ENCODE measurements at places on chromosomes 6 and 20. TPM values are rescaled to one million over a fixed set of nuclear protein-coding genes. Genes with fewer than 3 reads are reported as not detected.

GRCh38 chr20:25254986-25255680, 7.2 kb downstream of the PYGB start:
- H3K4me1 ChIP-seq: peaks cover 7% of the 10 kb centered on the region
- no peaks in the 10 kb centered on the region for H3K27me3 ChIP-seq
- peaks cover 15% of the 10 kb centered on the region for H3K36me3 ChIP-seq
- DNase-seq: no peak
- H3K27ac ChIP-seq: peak overlapping the region; percentile 87

GRCh38 chr6:27631609-27631916, 158.7 kb upstream of the ZNF184 start:
- no peaks in the 10 kb centered on the region for H3K36me3 ChIP-seq
- DNase-seq: no peak
- H3K27ac ChIP-seq: no peak overlapping the region
- H3K4me1 ChIP-seq: no peaks in the 10 kb centered on the region
- peaks cover 6% of the 10 kb centered on the region for H3K27me3 ChIP-seq

GRCh38 chr20:11214256-11214840, 540.5 kb upstream of the JAG1 start:
- H3K36me3 ChIP-seq: no peaks in the 10 kb centered on the region
- H3K27me3 ChIP-seq: no peaks in the 10 kb centered on the region
- H3K27ac ChIP-seq: no peak overlapping the region
- H3K4me1 ChIP-seq: peaks cover 23% of the 10 kb centered on the region
- no peak for DNase-seq

Gene OLIG3
- total RNA-seq: not detected

GRCh38 chr6:147990159-147990558, 352.5 kb upstream of the SASH1 start:
- H3K27ac ChIP-seq: no peak overlapping the region
- H3K4me1 ChIP-seq: no peaks in the 10 kb centered on the region
- no peak overlapping the region for H3K4me3 ChIP-seq
- no peaks in the 10 kb centered on the region for H3K36me3 ChIP-seq

Gene VGLL2
- not detected for total RNA-seq

- no peaks in the 10 kb centered on the region for H3K36me3 ChIP-seq
- H3K27ac ChIP-seq: no peak overlapping the region
- peaks cover 7% of the 10 kb centered on the region for H3K4me1 ChIP-seq
- no peaks in the 10 kb centered on the region for H3K27me3 ChIP-seq
- no peak overlapping the region for H3K4me3 ChIP-seq
- DNase-seq: no peak
Observed at GRCh38 chr6:132063738-132064137, 112.6 kb upstream of the CCN2 start.

- DNase-seq: no peak
- no peaks in the 10 kb centered on the region for H3K36me3 ChIP-seq
- H3K27me3 ChIP-seq: no peaks in the 10 kb centered on the region
Observed at GRCh38 chr6:107730683-107731314, 93.3 kb downstream of the SCML4 start.

DNA sequence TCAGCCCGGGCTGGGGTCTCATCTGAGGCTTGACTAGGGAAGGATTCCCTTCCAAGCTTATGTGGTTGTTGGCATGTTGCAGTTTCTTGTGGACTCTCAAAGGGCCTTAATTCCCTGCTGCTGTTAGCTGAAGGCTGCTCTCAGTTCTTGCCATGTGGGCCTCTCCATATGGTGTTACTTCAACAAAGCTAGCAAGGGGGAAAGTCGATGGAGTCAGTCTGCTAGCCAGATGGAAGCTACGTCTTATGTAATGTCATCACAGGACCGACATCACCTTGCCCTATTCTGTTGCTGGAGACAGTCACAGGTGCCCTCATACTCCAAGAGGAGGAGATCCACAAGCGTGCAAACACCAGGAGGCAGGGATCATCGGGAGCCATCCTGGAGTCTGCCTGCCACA, 43.3 kb upstream of the ARMC2 start:
- H3K27me3 ChIP-seq: no peaks in the 10 kb centered on the region
- no peak overlapping the region for H3K4me3 ChIP-seq
- H3K36me3 ChIP-seq: no peaks in the 10 kb centered on the region
- H3K27ac ChIP-seq: no peak overlapping the region
- no peak for DNase-seq
- H3K4me1 ChIP-seq: peaks cover 2% of the 10 kb centered on the region

Gene SLC22A16
- total RNA-seq: 1.3 TPM

DNA sequence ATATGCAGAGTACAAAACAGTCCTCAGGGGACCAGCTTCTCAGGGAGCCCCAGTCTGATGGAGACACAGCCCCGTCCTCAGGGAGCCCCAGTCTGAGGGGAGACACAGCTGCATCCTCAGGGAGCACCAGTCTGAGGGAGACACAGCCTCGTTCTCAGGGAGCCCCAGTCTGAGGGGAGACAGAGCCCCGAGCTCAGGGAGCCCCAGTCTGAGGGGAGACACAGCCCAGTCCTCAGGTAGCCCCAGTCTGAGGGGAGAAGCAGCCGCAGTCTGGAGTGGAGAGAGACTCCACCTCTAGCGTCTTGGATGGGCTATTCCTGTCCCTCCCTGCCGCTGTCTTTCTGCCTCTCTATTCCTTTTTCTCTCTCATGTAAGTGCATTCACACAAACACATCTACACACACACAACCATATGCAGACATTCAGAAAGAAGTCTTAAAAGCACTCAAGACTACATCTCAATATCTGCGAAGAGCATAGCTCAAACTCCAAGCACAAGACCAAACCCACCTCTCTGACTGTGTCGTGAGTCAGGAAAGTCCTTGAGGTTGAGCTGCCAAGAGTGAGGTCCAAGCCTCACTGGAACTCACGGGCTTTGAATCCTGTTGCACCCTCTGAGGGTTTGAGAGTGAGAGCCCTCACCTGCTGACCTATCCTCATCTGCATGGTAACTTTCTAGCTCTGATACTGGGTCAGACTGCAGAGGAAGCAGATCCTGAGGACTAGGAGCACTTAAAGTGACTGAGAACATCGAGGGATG, 53.1 kb upstream of the SAYSD1 start:
- H3K36me3 ChIP-seq: no peaks in the 10 kb centered on the region
- no peak for DNase-seq
- H3K4me1 ChIP-seq: peaks cover 8% of the 10 kb centered on the region
- H3K4me3 ChIP-seq: no peak overlapping the region
- no peak overlapping the region for H3K27ac ChIP-seq
- H3K27me3 ChIP-seq: no peaks in the 10 kb centered on the region

Gene AP5S1
- 20.7 TPM for total RNA-seq

- no peaks in the 10 kb centered on the region for H3K27me3 ChIP-seq
- no peaks in the 10 kb centered on the region for H3K4me1 ChIP-seq
- H3K27ac ChIP-seq: peak overlapping the region; percentile 84
- H3K36me3 ChIP-seq: no peaks in the 10 kb centered on the region
Observed at GRCh38 chr20:45344168-45344860, 3.9 kb downstream of the SDC4 start.

DNA sequence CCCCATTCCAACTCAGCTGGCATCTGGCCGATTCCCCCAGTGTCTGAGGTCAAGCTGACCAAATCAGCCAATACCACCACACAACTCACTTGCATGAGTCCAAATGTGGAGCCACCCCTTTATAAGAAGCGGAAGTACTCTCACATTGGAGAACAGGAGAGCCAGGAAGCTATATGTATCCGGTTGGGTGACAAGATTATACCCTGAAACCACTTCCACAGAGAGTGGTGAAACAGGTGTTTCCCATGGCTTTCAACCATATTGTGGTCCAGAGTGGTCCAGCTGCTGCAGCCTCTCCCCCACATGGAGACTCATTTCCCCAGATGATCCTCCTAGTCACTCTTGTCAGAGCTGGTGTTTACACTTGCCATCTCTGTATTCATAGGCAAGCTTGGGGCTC, 24.0 kb upstream of the SERINC1 start:
- no peaks in the 10 kb centered on the region for H3K4me1 ChIP-seq
- DNase-seq: no peak
- H3K36me3 ChIP-seq: no peaks in the 10 kb centered on the region
- no peak overlapping the region for H3K27ac ChIP-seq
- no peaks in the 10 kb centered on the region for H3K27me3 ChIP-seq

- DNase-seq: no peak
- H3K27ac ChIP-seq: no peak overlapping the region
- H3K4me1 ChIP-seq: no peaks in the 10 kb centered on the region
- no peaks in the 10 kb centered on the region for H3K36me3 ChIP-seq
- no peaks in the 10 kb centered on the region for H3K27me3 ChIP-seq
Observed at GRCh38 chr6:14509120-14509519, 391.5 kb downstream of the CD83 start.

Gene GLP1R
- 0.18 TPM for total RNA-seq

Gene MMP24
- total RNA-seq: 10.1 TPM

DNA sequence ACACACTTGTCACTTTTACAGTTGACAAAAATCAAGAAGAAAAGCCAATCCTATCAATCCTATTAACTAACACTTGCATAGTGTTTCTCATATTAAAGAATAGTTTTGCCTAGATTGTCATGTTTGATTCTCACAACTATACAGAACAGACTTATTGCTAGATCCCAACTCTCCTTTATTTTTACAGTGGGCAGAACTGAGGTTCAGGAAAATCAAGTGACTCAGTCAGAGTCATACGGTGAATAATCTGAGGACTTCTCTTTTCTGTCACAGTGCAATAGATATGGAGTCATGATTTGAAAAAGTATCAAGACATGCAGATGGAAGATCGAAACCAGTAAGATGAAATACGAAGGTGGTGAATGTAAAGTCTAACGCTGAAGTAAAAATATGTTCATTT, 195.1 kb upstream of the CITED2 start:
- no peak overlapping the region for H3K4me3 ChIP-seq
- H3K36me3 ChIP-seq: no peaks in the 10 kb centered on the region
- no peaks in the 10 kb centered on the region for H3K27me3 ChIP-seq
- H3K4me1 ChIP-seq: no peaks in the 10 kb centered on the region
- no peak overlapping the region for H3K27ac ChIP-seq

GRCh38 chr6:32980488-32981038, 12.2 kb downstream of the BRD2 start:
- H3K27me3 ChIP-seq: no peaks in the 10 kb centered on the region
- no peak for DNase-seq
- H3K27ac ChIP-seq: no peak overlapping the region
- peaks cover 56% of the 10 kb centered on the region for H3K36me3 ChIP-seq

Gene RAET1L
- total RNA-seq: not detected

- DNase-seq: no peak
- no peaks in the 10 kb centered on the region for H3K36me3 ChIP-seq
- H3K4me3 ChIP-seq: no peak overlapping the region
Observed at GRCh38 chr6:105898286-105898685, 187.8 kb upstream of the PRDM1 start.

- H3K27me3 ChIP-seq: no peaks in the 10 kb centered on the region
- H3K4me3 ChIP-seq: no peak overlapping the region
- DNase-seq: no peak
- H3K27ac ChIP-seq: no peak overlapping the region
- no peaks in the 10 kb centered on the region for H3K36me3 ChIP-seq
Observed at GRCh38 chr6:44624936-44625573, 237.5 kb downstream of the CDC5L start.

DNA sequence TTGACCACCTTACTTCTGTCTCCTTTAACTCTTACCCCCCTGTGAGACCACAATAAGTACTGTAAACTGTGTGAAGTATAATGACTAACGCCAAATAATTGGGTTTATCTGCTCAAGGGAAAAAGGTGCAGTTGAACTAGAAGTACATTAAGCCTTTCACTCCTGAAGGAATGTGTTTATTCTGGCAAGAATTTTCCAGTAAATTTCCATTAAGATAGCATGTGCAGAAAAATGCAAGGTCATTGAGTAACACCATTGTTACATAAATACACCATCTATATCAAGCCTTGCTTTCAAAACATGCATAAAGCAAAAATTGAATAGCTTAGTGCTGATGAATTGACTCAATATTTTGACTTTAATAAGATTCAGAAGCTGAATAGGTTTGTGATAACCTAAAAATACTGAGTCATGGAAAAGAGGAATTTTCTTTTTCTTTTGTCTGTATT, 65.4 kb downstream of the ARHGAP18 start:
- no peaks in the 10 kb centered on the region for H3K27me3 ChIP-seq
- DNase-seq: no peak
- H3K4me1 ChIP-seq: peaks cover 13% of the 10 kb centered on the region

Gene HLA-DQA1
- total RNA-seq: 6.0 TPM

- peaks cover 13% of the 10 kb centered on the region for H3K4me1 ChIP-seq
- DNase-seq: peak; percentile 41
Observed at GRCh38 chr6:17096652-17097051, 5.2 kb upstream of the STMND1 start.

DNA sequence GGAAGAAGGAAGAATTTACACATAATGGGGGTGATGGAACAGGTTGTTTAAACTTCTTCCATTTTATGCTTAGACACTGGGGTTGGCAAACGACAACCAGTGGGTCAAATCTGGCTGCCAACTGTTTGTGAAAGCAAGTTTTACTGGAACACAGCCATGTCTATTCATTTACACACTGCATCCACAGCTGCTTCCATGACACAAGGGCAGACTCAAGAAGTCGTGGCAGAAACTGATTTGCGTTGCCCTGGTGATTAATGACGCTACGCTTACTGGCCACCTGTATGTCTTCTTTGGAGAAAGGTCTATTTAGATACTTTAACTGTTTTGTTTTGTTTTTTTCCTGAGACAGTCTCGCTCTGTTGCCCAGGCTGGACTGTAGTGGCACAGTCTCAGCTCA, 19.0 kb downstream of the CTCFL start:
- H3K4me1 ChIP-seq: no peaks in the 10 kb centered on the region
- no peaks in the 10 kb centered on the region for H3K36me3 ChIP-seq
- H3K27ac ChIP-seq: no peak overlapping the region
- H3K27me3 ChIP-seq: no peaks in the 10 kb centered on the region
- no peak for DNase-seq
- H3K4me3 ChIP-seq: no peak overlapping the region

Gene NXT1
- 19.1 TPM for total RNA-seq

- H3K27ac ChIP-seq: no peak overlapping the region
- peaks cover 2% of the 10 kb centered on the region for H3K4me1 ChIP-seq
- no peak for DNase-seq
- no peaks in the 10 kb centered on the region for H3K27me3 ChIP-seq
- peaks cover 2% of the 10 kb centered on the region for H3K36me3 ChIP-seq
Observed at GRCh38 chr6:137011406-137011805, 33.4 kb downstream of the IL20RA start.

DNA sequence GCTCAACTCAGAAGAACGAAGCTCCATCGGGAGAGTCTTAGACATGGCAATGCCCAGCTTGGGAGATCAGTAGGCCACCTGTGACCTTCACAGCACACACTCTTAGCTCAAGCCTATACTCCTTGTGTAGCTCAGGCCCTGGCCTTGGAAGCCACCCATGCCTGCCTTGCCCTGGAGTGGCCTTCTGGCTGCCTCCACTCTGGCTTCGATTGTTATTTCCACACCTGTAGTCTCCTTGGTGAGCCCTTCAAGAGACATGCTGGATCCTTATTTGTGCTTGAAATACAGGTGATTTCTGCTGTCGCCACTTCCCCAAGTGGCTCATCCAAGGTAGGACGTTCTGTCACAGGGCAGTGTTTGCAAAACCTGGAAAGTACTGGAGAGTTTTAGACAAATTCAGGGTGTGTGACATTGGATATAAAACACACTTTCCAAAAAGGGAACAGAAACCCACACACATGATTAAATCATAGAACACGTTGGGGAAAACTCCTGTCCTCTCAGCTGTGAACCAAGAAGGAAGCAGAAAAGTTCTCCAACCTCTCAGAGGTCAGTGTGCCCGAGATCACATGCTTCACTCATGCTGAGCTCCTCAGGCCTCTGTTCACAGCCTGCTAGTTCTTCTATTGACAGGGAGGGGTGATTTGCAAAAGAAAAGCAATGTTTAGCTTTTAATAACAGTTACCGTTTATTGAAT, 391.8 kb downstream of the CDC5L start:
- H3K4me3 ChIP-seq: no peak overlapping the region
- DNase-seq: no peak
- no peaks in the 10 kb centered on the region for H3K4me1 ChIP-seq
- no peaks in the 10 kb centered on the region for H3K27me3 ChIP-seq
- H3K36me3 ChIP-seq: no peaks in the 10 kb centered on the region

All from lung (tissue), 17 donors.